ENCODE measurements at places on chromosomes 11 and 22.

- DNase-seq = no peak
Measured at GRCh38 chr11:73396251-73396930, 20.2 kb downstream of the RELT start.

DNA sequence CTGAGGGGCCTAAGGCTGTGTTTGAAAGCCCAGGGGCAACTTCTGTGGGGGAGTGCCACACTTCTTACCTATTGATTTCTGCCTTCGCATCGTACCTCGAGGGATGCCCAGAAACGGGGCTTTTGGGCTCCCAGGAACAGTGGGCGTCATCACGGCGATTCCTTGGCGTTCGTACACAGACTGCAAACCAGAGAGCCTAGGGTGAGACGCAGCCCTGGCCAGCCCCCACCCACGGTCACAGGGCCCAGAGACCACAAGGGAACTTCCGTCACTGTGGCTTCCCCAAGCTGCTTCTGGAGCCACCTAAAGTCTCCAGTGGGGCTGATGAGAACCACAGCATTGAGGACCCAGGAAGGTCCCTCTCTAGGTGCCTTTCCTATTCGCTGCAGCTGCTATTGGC is 91.9 kb downstream of the CTTN start:
- DNase-seq = no peak

- no peak for DNase-seq
Measured at GRCh38 chr11:11157185-11157584, 195.9 kb downstream of the CSNK2A3 start.

- DNase-seq = no peak
Measured at GRCh38 chr22:23685205-23685784, 5.5 kb upstream of the RGL4 start.

Measured in SIG-M5 (cell line).